ENCODE measurements at places on chromosomes 5 and 9. TPM values are rescaled to one million over a fixed set of nuclear protein-coding genes. Genes with fewer than 3 reads are reported as not detected.

Gene S1PR3
- total RNA-seq = 0.50 TPM

Gene AK8
- 0.21 TPM for total RNA-seq

Gene GDNF
- total RNA-seq = 1.1 TPM

Gene AGXT2
- not detected for total RNA-seq

Gene NKD2
- total RNA-seq = 1.9 TPM

Gene OR2V2
- total RNA-seq = not detected

Gene HDHD3
- 31.1 TPM for total RNA-seq
